ENCODE measurements at places on chromosomes 1 and 21.

DNA sequence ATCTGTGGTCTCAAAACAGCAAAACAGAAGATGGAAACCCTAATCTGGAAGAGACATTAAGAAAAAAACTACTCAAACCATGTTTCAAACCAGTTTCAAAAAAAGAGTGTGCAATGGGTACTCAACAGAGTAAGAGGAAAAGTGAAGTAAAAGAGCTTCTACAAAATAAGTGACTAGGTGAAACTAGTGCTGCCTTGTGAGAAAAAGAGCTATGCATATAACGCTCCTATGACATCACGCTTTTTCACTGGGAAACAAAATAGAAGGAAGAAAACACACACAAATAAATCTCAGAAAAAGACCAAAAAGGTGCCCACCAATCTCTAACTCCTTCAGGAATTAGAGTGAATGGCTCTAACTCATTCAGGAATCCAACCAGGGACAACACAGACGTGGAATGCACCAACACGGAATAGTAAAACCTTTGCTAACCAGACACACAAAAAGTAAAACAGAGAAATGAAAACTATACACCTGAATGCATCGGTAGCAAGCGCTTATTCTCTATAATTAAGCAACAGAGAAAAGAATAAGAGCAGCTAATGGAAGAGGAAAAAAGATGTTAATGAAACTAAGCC is 1.3 kb downstream of the FOXJ3 start:
- DNase-seq, result no peak

DNA sequence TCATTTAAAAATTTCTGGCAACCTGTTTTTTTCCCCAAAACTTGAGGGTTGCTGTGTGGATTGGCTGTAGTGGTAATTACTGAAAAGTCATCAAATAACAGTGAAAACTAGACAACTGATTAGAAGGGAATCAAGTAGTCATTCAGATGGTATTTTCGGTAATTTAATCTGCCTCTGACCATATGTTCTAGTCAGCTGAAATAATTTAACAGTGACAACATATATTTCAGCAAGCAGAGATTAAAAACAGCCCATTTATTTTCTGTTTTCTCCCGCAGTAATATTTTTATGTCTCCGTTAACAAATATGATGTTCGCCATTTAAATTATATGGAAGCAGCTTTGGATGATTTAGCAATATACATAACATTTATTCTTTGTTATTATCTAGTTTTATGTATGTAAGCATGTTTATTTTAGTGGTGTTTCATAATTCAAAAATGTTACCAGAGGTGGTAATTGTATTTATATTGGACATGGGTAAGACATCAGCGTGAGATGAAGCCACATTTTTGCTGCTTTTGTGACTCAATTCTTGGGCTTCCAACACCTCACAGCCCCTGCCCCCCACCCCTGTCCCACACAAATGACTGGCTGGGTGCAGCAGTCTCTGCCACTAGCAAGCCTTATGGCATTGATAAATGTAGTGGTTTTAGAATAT is 104.4 kb downstream of the GALNT2 start:
- no peak for DNase-seq

DNA sequence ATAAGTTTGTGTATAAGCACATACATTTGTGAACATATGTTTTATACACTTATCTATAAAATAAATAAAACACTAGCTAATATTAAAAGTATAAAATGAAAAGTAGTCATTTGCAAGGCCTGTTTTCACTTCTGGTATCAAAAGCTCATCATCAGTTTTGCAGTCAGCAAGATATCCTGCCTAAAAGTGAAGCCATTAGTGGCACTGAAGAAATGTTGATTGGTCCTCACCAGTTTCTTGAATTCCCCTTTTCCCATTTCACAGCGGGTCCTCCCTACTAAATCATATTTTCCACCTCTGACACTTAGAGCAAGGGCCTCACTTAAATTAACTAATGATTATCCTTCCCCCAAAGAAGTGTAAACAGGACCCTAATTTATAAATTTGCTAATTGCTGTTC is 6.7 kb downstream of the TBX15 start:
- DNase-seq, result no peak

DNA sequence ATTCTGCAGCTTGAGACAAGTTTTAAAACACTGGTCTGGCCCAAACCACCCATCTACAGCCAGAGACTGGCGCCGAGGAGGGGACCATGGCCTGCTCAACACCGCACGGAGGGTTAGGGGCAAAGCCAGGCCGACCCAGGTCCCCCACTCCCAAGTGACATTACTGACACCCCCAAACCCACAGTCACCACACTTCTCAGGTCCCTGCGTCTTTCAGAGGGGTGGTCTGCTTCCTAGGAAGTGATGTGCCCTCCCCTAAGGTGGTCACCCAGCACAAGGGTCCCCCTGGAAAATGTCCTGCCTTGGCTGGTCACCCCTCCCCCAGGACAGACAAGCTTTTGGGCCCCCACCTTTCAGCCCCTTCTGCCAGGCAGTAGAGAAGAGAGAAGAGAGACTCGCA is 20.8 kb upstream of the EPHA2 start:
- DNase-seq, result no peak

DNA sequence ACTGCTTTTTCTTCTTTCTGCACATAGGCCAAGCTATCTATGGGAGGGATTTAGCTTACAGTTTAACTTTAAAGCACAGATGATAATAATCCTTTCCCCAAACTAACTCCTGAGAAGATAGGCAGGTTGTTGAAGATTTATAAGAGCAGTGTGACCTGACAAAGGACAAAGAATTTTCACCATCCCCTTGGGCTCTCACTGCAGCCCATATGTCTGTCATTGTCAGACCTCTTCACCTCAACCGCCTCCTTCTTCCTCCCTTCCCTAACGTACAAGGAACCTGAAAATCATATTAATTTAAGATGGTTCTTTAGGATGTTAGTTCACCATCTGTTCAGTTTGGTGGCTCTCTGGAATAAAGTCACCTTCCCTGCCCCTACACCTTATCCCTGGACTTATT is 5.0 kb downstream of the RNU1-2 start:
- no peak for DNase-seq

DNA sequence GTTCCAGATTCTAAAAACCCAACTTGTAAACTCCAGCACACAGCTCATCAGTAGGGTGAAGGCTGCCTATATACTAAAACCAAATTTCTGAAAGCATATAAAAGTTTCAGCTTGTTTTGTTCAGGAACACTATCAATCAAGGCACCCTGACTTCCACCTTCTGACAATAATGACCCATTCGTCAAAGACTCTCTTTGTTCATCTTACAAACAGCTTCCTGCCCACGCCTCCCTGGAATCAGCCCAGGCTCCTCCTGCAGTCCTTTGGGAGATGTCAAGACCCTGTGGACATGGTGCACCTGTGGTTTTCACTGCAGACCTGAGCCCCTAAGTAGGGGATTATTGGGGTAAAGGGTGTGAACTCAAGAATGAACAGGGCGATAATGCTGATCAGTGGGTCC is 178.9 kb upstream of the CAMK1G start:
- no peak for DNase-seq

GRCh38 chr1:84480650-84481049 is 1.6 kb downstream of the RPF1 start:
- DNase-seq, result no peak

- DNase-seq, result no peak
Measured at GRCh38 chr21:16517383-16517782, 787.6 kb downstream of the USP25 start.

Measured in activated CD8-positive, alpha-beta memory T cell treated with anti-CD3 and anti-CD28 coated beads for 4 hours (primary cell).